Hepatocyte (in vitro differentiated cells): ENCODE measurements at places on chromosomes 12 and 14.

GRCh38 chr12:130916241-130916911 is 37.3 kb upstream of the ADGRD1 start:
- DNase-seq: peak; percentile 81

GRCh38 chr12:21384261-21384660 is 11.6 kb downstream of the IAPP start:
- no peak for DNase-seq

- DNase-seq: peak; percentile 74
These were observed 409.5 kb downstream of the SLC6A15 start for GRCh38 chr12:84502907-84503787.

DNA sequence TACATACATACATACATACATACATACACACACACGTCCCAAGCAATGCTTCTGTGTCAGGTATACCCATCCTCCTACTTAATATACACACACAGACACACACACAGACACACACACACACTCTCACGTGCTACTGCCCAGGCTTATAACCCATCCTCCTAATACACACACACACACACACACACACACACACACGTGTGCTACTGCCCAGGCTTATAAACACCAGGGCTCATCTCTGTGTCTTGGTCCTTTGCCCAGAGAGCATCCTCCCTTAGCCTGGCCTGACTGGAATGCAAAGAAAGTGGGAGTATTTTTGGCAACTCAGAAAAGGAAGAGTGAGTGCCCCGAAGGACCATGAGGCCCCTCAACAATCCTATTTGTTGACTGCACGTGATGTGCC is 129.0 kb downstream of the RBM19 start:
- DNase-seq: peak; percentile 28
